ENCODE measurements at places on chromosomes 5 and 9.

- DNase-seq = no peak
These were observed 365.1 kb upstream of the TRPC7 start for GRCh38 chr5:136730426-136730825.

DNA sequence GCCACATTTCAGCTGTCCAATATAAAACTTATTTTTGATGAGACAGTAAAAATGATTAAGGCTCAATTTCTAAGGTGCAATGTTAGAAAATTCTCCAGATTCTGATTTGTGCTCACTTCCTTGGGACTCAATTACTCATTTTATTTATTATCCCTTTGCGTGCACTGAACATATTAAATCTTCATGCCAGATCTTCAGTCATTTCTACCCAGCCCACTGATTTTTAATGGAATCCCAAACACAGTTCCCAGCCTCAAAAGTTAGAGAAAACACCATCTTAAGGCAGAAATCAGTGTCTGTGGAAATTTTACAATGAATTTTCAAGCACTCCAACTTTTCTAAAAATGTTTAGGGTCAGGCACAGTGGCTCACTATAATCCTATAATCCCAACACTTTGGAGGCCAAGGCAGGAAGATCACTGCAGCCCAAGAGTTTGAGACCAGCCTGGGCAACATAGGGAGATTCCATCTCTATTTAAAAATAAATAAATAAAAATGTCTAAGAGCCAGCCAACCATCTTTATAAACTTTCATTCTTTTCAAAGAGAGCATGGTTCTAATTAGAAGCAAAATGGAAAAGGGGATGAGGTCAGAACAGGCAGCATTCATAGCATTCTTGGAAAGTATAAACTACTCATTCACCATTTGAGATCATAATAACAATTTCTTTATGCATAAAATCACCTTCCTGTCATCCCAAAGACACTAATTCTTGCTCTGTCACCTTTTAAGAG is 53.7 kb downstream of the TLE1 start:
- DNase-seq = no peak

- DNase-seq = no peak
These were observed 112.4 kb downstream of the SSBP2 start for GRCh38 chr5:81638471-81638870.

DNA sequence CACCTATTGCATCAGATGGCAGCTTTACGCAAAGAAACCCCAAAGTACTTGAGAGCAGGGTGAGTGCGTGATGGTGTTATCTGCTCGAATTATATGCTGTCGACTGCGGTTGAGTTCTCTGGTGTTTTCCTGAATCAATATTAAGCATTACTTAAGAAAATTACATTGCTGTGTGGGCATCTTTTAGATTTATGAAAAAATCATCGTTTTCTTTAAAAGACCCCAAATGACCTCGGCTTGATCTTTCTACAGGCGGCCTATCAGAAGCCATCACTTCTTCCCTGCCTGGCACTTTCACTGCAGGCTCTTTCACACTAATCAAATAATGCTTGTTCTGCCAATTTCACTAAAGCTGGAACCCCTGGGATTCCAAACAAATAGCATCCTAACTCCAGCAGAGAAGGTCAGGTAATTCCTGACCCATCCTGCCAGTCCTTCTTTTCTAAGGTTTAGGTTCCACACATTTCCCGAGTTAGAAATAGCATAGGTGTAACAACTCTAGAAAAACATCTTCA is 1.7 kb downstream of the UBE2QL1 start:
- DNase-seq = no peak

GRCh38 chr5:136020001-136020382 is 8.8 kb upstream of the TGFBI start:
- no peak for DNase-seq

GRCh38 chr5:8814105-8814504 is 731.8 kb downstream of the SEMA5A start:
- no peak for DNase-seq

DNA sequence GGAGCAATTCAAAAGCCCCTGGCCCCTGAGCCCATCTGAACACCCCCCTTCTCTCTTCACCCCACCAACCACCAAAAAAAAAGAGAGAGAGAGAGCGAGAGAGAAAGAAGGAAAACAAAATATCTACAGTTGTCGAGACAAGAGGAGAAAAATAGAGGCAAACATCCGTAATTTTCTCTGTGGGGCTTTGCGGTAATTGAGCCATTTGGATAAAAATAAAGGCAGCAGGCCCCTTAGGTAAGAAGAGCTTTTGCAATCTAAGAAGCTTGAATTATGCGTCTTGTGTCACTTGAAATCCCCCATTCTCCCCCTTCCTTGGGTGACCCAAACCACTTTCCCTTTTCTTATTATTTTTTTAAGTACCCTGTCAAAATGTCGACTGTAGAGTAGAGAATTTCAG is 35.5 kb upstream of the FUBP3 start:
- DNase-seq = no peak

DNA sequence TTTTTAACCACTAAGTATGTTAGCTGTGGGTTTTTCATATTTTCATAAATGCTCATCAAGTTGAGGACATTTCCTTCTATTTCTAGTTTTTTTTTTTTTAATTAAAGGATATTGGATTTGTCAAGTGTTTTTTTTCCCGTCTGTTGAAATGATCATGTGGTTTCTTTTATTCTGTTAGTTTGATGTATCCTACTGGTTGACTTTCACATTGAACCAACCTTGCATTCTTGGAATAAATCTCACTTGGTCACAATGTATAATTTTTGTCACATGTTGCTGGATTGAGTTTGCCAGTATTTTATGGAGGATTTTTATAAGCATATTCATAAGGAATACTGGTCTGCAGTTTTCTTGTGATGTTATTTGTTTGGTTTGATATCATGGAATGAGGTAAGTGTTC is 12.4 kb downstream of the FAM200C start:
- DNase-seq = no peak

GRCh38 chr5:102561894-102562760 is 63.3 kb upstream of the SLCO6A1 start:
- DNase-seq = peak; percentile 32

DNA sequence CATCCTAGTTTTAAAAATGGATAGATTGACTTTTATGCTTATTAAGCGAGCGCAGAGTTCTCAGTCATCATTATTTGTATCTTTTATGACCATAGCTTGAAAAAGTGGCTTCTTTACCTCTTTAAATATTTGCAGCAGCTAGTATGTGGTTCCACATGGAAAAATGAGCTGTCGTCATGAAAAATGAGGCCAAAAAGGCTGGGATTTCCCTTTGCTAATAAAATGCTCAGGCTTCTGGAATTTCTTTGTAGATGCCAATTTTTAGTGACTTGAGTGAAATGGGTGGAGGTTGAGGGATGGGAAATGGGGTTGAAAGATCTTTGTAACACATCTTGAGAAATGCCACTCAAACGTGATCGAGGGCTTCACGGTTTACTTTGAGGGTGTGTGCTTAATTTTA is 35.2 kb downstream of the RAI14 start:
- no peak for DNase-seq

- no peak for DNase-seq
These were observed 45.0 kb downstream of the CRB2 start for GRCh38 chr9:123400926-123401503.

DNA sequence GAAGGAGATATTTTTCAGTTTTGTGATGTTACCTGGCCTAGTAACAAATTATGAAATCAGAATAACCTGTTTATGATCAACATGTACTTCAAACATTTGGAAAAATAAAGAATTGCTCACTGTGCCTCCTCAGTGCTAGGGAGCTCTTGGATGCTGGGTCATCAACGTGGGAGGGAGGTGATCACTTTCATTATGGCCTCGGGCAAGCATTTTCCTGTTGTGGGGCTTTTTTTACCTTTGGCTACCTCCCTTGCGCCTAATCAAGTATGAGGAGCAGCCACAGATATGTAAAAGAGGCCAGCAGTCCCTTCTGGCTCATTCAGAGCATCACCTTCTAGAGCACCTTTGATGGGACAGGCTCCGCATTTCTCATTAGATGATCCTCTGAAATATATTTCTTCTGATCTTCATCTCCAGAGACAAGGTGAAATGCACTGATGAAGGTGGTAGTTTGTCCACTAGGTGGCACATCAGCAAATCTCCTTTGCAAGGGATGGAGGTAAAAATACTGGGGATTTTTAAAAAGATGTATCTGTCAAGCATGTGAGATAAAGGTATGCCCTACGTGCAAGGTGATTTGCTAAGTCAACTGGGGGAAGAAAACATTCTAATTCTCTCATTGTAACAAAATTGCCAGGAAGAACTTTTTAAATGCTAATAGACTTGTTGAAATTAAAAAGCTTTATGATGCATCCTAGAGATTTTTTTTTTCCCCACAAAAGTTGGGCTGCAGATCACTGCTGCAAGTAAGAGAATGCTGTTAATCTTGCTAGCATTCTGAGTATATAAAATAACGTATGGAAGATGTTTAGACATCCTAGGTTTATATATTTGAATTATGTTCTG is 218.2 kb downstream of the MAST4 start:
- DNase-seq = peak; percentile 40

DNA sequence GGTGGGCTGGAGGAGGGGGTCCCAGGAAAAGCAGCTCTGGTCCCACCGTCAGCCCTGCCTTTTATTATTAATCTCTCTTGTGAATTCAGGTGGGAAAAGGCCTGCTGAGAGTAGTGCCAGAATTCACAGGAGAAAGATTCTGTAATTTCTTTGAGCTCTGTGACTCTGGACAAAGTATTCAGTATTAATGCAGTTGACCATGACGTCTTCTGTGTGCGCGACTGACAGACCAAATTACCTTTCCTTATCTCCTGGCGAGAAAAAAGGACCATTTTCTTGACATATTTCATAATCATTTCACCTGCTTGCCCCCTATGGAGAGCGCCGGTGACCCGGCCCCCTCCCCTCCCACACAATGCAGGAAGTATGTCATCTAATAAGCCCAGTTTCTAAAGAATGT is 26.8 kb upstream of the GRHPR start:
- DNase-seq = no peak

DNA sequence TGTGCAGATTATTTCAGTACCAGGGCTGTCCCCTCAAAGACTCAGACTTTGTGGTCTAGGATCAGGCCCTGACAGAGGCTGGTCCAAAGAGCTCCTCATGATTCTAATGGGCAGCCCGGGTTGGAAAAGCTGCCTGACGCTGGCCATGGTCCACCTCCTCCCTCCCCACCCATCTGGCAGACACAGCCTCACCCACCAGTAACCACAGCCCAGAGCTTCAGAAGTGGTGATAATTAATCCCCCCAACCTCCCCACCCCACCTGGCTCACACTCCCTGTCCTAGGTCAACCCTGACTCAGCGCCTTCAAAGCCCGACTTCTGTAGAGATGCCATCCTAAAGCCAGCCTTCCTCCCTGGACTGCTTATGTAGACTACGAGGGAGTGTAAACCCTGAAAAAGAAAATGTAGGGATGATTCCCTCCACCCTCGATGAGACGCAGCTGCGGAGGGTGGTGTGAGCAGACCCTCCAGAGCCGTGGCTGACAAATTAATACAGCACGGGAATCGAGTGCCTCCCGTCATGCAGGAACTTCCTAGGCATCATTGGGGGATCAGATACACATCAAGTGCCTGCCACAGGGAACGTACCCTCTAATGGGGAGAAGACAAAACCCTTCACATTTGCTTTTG is 7.0 kb downstream of the UBE2QL1 start:
- DNase-seq = no peak

- DNase-seq = no peak
These were observed 69.7 kb downstream of the NSG2 start for GRCh38 chr5:174115226-174115625.

DNA sequence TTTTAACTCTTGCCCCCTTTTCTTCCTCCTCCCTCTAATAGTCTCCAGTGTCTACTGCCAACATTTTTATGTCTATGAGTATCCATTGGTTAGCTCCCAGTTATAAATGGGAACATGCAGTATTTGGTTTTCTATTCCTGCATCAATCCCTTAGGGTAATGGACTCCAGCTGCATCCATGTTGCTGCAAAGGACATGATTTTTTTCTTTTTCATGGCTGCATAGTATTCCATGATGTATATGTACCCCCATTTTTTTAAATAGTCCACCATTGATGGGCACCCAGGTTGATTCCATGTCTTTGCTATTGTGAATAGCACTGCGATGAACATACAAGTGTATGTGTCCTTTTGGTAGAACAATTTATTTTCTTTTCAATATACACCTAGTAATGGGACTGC is 993.7 kb downstream of the EFNA5 start:
- no peak for DNase-seq

Data from activated T-cell treated with anti-CD3 and anti-CD28 coated beads, Interleukin-2, amount 50 U/mL, for 48 hours (primary cell).